HL-60 (cell line): ENCODE measurements at places on chromosomes 2 and 18.

GRCh38 chr2:57862727-57863126, 183.9 kb upstream of the VRK2 start:
- no peak for DNase-seq

DNA sequence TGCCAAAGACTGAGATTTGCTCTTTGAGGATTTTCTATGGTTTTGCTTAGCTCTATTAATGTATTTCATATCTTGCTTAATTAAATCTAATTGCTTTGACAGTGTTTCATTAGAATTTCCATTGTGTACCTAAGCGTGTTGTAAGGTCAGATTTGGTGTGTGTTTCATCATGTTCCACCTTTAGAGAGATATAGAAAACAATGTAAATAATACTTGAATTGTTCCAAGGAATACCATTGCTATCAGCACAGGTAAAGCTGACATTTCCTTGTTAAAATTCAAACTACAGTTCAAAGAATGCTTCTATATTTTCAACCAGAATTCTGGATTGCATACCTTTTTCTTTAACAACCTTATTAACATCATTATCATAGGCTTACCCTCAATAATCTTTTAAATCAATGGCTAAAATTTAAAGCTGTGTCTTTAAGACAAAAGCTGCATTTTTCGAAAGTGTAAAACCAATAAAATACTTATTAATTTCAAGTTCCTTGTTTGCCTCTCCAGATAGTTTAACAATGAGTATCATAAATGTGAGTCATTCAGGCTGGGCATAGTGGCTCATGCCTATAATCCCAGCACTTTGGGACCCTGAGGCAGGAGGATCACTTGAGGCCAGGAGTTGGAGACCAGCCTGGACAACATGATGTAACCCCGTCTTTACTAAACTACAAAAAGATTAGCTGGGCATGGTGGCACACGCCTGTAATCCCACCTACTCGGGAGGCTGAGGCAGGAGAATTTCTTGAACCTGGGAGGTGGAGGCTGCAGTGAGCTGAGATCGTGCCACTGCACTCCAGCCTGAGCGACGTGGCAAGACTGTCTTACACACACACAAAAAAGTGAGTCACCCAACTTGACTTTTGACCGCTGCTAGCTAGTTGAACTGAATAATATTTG, 188.0 kb upstream of the PKDCC start:
- DNase-seq = no peak

DNA sequence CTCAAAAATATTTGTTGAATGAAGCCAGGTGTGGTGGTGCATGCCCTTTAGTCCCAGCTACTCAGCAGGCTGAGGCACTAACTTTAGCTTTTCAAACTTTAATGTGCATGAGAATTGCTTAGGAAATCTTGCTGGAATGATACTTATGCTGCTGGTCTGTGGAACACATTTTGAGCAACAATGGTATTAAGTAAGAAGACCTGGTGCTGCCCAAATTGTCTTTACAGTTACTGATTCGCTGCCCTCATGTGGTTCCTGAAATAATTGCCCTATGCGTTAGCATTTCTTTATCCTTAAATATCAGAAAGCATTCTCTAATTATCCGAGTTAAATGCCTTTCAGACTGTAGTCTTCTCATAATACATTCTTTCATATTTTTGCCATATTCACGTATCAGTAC, 76.0 kb upstream of the SESTD1 start:
- DNase-seq = peak; percentile 18

DNA sequence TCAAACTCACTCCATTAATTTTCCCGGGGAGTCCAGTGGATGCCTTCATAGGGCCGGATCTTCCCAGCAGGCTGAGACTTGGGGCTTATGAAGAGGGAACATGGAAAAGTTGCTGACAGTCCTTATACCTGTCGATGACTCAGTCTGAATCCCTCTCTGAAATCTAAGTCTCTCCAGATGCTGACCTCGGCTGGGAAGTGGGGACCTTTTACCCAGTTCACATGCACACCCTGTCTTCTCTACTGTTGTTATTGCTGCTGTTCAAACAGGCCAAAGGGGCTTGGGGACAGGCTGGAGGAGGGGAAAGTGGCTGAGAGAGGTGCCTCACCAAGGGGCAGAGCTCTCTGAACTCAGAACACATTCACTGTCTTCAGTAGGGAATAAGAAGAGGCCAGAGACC, 4.1 kb upstream of the TNP1 start:
- DNase-seq = no peak

GRCh38 chr2:66041902-66042657, 392.8 kb upstream of the MEIS1 start:
- DNase-seq = no peak

- DNase-seq = no peak
Measured at GRCh38 chr2:105393373-105394055, 5.3 kb downstream of the FHL2 start.

DNA sequence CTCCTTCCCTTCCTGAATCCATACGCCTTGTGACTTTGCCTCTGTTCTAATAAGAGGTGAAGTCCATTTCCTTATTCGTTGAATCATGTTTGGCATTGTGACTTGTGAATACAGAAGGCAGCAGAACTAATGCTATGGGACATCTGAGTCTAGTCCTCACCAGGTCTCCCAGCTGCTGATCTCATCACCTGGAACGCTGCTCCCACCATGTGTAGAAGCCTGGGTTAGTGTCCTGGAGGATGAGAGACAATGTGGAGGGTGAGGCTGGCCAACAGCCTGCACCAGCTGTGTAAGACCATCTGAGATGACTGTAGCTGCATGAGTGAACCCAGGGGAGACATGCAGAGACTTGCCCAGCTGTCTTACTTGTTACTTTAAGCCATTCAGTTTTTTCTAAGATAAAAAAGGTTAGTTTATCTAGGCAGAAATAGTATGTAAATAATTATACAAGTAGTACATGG, 3.5 kb upstream of the HAAO start:
- DNase-seq = no peak

GRCh38 chr2:33426666-33427231, 49.7 kb upstream of the RASGRP3 start:
- DNase-seq = no peak

DNA sequence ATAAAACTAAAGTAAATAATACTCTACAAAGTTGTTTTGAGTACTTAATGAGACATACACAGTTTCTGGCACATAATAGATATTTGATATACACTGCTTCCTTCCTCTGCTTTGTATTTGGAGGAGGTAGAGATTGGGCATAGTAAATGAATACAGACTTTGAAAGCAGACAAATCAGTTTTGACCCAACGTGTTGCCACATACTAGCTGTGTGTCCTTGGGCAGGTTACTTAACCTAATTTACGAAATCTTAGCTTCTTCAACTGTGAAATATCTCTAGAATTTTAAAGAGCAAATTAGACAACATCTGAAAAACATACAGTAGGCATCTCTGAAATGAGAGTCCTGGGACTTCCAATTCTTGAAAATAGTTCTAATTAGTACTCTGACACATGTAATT, 425.4 kb downstream of the TGIF1 start:
- DNase-seq = peak; percentile 27

DNA sequence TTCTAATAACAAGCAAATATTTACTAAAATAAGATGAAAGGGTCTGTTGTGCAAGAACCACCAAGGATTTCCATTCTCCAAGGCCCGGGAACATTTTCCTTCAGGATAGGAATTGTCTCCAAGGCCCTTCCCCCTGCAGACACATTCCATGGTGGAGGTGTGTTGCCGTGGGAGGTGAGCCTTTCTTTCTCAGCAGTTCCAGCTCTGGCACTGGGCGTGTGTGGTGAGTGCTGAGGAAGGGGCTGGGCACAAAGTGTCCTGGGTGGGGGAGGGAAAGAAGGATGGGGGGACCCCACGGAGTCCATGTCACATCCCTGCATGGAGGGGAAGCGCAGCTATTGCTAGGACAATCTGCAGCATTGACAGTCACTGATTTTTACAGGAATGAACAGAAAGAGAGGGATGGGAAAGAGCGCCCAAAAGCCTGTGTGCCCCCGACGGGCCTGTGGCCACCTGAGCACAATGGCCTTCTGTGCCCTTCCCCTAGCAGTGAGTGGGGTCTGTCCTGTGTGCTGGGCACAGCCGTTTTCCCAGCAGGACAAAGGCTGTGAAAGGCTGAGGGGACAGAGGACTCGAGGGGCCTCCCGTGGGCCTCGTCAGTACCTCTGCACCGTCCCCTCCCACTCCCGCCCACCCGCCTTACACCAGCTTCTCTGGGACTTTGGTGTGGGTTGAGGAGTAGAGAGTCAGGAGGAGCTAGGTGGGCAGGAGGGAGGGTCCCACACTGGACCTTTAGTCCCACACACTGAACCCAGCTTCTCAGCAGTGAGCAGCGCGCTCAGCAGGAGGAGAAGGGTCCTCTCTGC, 79.8 kb downstream of the PTGR3 start:
- DNase-seq = no peak

DNA sequence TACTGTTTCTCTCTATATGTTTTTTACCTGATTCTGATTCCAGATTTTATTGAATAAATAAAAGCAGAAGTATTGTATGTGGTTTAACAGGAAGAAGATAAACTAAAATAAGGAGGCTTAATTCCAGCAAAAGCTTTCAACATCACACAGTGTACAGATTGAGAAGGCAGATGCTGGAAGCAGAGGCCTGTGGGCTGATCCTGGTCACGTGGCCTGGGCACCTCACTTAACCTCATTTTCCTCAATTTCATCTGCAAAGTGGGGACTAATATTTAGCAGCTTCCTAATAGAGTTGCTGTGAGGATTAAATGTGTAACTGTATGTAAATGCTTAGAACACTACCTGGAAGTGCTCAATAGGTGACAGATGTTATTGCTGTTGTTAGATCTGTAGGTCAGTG, 58.0 kb downstream of the CDCA7 start:
- no peak for DNase-seq

GRCh38 chr2:5519286-5519685, 172.9 kb upstream of the SOX11 start:
- no peak for DNase-seq

DNA sequence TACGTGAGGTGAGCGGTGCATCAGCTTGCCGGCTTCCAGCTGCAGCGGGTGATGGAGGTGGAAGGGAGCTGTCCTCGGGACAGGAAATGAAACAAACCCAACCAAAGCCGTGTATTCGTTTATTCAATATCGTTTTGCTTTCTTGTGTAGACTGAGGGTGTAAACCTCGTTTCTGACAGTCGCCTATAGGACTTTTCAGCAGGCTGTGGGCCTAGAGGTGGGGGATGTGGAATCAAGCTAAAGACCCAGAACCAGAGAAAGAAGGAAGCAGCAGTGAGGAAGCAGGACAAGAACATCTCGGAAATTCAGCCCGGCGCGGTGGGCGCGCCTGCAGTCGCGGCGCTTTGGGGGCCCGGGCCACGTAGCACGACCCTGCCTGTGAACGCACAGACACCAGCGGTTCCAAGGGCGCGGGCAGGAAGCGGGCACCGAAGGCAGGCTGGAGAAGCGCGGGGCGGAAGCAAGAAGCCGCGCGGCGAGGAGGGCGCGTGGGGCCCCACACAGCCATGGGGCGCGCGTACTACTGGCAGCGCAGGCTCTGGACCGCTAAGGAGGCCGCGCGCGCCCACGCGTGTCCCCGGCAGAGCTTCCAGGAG, 755 bp upstream of the ATP9B start:
- DNase-seq = peak; percentile 50

- DNase-seq = no peak
Measured at GRCh38 chr2:189375842-189376241, 65.4 kb upstream of the WDR75 start.

- DNase-seq = no peak
Measured at GRCh38 chr2:165617741-165618481, 148.4 kb downstream of the CSRNP3 start.

DNA sequence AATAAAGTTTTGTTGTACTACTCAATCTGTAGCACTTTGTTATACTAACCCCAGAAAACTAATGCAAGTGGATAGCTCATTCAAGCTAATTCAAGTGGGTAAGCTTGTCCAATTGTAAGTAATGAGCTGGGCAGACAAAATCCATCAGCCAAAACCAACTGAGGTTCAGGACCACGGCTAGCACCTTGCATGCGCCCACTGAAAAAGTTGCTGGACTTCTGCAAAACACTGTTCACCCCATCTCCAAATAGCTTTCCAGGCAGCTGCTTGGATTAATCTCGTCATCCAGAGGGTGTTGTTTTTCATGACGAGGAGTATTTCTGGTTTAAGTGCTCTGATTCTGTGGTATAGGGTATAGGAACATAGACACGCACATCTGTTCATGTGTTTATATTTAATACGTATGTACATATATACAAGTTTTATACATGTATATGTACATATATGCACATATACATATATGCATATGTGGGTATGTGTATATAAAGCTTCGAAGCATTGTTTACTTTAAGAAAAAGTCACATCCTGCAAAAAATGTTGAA, 307.5 kb downstream of the GALR1 start:
- DNase-seq = no peak

DNA sequence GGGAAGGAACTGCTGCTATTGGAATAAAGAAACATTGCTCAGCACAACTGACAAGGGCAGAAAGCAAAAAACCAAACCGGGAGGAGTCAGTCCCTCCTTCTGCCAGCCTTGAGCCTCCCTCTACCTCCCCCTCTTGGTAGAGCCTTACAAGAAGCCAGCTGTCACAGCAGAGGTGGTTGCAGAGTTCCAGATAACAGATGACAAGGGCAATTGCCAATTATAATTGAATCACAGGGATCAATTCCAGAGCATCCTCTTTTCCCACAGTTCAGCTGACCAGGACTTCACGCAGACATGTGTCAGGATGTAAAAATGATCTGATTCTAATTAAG, 548.2 kb upstream of the LRRTM1 start:
- DNase-seq = no peak

GRCh38 chr2:232537499-232537898, 2.0 kb upstream of the CHRNG start:
- no peak for DNase-seq

DNA sequence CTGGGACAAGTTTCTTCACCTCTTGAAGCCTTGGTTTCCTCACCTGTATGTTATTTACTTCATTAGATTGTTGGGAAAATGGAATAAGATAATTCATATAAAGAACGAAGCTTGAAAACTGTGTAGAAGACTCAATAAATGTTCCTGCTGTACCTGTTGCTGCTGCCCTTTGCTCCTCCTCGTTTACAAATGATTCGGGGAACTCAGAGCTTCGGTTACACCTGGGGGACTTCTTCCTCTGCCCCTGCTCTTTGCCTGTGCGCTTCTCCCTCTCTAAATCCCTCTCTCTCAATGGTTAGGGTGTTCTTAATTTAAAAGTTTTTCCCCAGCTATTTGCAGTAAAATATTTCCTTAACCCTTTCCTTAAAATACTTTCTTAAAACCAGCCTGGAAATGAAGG, 3.3 kb upstream of the RMDN2 start:
- DNase-seq = no peak

DNA sequence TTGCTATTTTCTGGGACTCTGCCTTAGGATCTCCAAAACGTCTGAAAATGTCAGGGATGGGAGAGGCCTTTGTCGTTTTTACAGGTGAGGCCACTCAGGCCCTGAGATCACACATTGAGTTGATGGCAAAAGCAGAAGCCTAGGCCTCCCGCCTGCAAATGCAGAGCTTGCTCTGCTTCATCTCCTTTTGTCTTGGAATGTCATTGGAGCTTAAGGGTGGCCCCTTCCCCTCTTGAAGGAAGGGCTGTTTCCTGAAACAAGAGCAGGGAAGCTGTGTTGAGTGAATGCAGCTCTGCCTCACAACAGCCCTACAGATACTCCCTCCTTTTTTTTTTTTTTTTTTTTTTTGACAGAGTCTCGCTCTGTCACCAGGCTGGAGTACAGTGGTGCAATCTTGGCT, 123.5 kb downstream of the GLI2 start:
- no peak for DNase-seq

- DNase-seq = no peak
Measured at GRCh38 chr2:226796840-226797288, 2.8 kb downstream of the IRS1 start.
